Stimulated activated CD4-positive, alpha-beta T cell treated with anti-CD3 and anti-CD28 coated beads, Interleukin-4, amount 100 ng/mL, for 4 hours (primary cell): ENCODE measurements at places on chromosomes 16 and 17.

DNA sequence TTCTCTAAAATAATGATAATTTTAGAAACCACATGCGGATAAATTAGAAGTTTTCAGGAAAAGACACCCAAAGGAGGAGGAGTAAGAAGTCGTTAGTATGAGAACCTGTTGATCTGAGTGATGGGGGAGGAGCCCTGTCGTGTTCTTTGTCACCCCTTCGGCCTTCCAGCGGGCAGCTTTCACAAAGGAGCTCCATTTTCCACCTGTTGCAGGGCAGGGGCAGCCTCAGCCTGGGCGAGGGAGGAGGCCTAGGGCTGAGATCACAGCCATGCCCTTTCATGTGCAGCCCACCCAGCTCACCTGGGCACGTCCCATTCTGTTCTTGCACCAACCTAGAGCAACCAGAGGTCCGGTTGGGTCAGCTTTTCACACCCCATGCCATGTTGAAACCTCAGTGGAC, 5.3 kb downstream of the DUSP14 start:
- no peak for DNase-seq

DNA sequence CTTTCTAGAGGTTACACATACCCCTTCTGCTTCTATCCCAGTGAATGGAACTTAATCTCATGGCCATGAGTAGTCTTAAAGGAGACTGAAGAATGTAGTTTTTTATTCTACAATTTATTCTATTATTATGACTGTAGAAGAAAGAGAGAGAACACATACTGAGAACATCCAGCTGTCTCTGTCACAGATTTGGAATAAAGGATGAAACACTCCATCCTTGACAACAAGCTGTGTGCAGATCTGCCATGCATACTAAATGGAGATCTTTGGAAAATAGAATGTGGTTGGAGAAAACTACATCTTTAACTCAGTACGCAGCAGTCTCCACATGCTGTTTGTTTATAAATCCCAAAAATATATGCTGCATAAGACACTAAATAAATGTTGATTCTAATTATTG, 54.1 kb upstream of the NUDT7 start:
- DNase-seq: no peak

GRCh38 chr16:11084484-11084875, 140.1 kb downstream of the CLEC16A start:
- no peak for DNase-seq

DNA sequence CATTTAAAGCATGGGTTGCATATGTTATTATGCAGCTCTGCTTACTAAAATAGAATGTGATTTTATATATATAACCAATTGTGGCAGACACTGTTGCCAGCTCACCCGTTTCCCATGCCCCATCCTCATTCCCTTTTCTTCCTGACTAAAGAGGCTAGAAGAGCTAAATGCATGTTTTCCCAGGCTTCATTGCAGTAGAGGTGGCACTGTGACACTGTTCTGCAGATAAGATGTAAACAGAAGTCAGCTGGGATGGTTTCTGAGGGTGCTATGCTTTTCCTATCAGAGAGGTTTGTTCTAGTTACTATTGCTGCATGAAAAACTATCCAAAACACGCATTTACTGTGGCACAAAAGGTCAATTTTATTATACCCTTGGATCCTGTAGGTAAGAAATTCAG, 5.7 kb upstream of the TOB1 start:
- no peak for DNase-seq

- no peak for DNase-seq
Observed at GRCh38 chr16:46613352-46613751, 7.8 kb downstream of the SHCBP1 start.

DNA sequence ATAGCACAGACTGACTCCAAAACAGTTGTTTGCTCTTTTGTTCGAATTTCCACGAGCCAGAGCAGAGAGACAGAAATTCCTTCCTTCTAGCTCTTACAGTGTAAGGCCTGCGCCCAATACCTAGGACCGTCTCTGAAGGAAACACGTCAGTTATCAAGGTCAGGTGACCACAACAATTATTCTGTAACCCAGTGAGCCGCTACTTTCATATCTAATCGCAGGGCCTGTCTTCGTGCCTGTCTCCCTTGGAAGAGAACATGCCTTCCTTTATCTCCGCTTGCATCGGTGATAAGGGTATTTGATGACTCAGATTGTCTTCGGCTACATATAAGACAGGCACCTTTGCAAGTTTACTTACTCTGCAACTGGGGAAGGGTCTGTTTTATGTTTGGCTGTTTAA, 288.0 kb downstream of the MAF start:
- DNase-seq: no peak

DNA sequence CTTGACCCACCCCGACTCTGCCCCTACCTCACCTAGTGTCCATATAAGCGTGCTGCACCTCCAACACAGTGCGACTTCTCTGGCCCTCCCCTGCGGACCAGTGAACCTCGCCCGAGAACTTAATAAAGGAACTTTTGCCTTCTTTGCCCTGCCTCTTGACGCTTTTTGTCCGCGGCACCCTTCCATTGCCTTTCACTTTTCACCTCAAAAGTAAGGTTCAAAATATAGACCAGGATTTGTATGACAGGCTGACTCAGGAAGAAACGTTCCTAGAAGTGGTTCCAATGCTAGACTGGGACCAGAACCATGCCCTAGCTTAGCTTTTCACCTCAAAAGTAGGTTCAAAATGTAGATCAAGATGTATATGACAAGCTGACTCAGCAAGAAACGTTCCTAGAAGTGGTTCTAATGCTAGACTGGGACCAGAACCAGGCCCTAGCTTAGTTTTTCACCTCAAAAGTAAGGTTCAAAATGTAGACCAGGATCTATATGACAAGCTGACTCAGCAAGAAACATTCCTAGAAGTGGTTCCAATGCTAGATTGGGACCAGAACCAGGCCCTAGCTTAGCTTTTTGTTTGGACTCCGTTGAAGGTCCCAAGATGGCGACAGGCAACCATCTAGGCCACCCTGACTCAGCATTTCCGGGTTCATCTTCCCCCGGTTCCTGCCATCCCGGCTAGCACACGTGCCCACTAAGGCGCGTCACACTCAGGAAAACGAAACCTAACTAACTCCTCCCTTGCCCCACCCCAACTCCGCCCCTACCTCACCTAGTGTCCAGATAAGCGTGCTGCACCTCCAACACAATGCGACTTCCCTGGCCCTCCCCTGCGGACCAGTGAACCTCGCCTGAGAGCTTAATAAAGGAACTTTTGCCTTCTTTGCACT, 51.0 kb upstream of the TMEM97 start:
- no peak for DNase-seq

DNA sequence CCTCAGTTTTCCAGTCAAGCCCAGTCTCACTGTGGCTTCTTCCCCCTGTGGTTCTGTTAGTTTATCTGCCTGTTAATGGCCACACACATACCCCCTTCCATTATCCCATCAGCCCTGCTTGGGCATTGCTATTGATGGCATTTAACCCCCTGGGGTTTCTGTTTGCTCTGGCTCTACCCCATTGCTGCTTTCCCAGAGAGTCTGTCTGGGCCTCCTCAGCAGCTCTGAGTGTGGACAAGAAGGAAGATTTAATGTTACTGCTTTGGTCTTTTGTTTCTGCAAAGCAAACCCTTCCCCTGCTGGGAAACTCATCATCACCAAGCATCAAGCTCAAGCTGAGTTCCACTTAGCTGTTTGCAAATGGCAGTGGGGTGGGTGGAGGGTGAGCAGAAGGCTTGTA, 162.7 kb downstream of the CCT6B start:
- no peak for DNase-seq

DNA sequence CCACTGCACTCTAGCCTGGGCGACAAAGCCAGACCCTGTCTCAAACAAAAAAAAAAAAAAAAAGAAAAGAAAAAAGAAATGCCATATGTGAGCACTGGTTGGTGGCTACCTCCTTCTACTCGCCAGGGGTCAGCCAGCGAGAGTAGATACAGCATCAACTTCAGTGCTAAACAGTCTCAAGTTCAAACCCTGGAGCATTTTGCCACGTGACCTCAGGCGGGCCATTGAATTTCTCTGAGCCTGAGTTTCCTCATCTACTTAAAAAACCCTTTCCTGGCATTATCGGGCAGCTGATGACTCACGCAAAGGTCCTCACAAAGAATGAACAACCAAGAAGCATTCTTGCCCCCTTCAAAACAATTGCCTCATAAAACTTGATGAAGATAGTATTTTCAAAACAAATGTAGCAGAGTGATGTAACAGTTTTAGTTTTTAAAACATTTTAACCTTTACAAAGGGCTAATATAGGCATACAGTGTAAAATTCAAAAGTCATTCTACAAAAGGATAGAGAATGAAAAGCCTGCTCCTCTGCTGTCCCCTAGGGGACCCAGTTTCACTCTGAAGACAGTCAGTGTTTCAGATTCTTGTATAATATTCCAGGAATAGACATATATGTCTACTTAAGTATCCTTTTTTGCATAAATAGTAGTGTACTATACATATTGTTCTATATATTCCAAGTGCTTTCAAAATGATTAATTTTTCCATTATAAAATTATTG, 28.4 kb downstream of the DNAH2 start:
- DNase-seq: no peak

DNA sequence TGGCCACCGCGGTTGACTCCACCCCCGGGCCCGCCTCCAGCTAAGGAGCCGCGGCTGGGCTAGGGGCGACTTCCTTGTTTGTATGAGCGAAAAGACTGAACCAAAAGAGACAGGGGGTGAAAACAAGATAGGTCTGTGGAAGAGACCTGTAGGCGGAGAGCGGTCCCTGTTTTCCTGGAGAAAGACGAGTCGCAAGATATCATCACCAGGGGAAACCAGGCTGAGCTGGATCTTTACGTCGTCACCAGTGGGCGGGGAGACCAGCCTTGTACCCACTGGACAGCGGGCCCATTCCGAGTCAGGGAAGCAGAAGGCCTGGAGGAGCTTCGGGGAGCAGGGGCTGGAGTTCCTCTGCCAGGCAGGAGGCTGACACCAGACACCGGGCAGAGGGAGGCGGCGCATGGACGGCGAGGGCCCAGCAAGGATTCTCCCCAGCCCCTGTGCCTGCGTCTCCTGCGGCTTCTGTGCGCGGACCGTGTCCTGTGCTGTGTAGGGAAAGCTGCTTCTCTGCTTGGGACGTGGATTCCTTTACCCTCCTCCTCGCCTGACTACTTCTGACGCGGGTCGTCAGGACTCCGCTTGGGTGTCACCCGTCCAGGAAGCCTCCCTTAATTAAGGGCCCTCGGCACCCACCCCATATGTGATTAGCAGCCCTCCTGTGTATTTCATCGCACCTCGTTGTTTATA, 10.3 kb upstream of the ARL4D start:
- peak; percentile 86 for DNase-seq

DNA sequence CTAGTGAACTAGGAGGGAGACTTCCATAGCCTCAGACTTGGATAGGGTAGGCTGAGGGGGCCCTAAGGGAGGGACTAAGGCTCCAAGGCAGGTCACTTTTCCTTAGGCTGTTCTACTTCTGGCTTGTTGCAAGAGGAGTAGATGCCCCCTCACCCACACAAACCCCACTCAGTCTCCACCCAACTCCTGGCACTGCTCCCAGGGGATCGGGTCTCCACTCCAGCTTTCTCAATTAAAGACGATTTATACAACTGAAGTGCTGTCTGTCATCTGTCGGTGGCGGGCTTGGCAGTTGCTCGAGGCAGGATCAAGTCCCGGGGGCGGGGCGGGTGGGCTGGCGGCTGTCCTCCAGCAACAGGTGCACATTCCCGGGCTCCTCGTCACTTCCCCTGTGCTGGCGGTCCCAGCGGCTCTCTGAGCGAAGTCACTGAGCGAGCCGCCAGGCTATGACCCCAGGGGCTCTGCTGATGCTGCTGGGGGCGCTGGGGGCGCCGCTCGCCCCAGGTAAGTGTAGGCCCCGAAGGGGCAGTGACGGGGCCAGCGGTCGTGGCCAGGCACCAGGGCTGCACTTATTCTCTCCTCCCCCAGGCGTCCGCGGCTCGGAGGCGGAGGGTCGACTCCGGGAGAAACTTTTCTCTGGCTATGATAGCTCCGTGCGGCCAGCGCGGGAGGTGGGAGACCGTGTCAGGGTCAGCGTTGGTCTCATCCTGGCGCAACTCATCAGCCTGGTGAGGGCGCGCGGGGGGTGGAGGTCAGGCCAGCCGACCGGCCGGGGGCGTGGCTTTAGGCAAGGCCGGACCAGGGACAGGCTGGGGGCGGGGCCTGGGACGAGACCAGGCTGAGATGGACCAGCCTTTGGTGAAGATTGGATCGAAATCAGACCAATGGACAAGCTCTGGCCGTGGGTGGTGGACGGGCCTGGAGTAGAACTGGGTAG, at the start of gene CHRNB1:
Gene CHRNB1, plus strand, starts transcription at position 380 of the 937 bp plus-strand sequence. Its CDS starts 67 bp downstream, at position 447.
- DNase-seq: no peak

DNA sequence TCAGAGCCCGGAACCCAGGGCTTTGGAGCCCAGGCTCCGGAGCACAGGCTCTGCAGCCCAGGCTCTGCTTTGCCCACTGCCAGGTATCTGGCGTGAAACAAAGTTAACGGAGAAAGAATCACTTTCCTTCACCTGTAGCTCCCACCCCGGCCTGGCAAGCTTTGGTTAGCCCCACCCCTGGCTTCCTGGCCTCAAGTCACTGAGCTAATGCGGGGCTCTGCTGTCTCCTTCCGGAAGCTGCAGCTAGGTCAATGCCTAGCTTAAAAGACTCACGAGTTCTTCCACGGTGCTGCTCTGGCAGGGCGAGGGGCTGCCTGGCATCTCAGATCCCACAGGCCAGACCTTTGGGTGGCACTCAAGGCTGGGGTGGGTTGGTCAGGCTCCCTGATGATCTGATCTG, 21.1 kb upstream of the SPPL2C start:
- DNase-seq: no peak

- no peak for DNase-seq
Observed at GRCh38 chr16:57756424-57757325, 21.1 kb downstream of the KATNB1 start.

DNA sequence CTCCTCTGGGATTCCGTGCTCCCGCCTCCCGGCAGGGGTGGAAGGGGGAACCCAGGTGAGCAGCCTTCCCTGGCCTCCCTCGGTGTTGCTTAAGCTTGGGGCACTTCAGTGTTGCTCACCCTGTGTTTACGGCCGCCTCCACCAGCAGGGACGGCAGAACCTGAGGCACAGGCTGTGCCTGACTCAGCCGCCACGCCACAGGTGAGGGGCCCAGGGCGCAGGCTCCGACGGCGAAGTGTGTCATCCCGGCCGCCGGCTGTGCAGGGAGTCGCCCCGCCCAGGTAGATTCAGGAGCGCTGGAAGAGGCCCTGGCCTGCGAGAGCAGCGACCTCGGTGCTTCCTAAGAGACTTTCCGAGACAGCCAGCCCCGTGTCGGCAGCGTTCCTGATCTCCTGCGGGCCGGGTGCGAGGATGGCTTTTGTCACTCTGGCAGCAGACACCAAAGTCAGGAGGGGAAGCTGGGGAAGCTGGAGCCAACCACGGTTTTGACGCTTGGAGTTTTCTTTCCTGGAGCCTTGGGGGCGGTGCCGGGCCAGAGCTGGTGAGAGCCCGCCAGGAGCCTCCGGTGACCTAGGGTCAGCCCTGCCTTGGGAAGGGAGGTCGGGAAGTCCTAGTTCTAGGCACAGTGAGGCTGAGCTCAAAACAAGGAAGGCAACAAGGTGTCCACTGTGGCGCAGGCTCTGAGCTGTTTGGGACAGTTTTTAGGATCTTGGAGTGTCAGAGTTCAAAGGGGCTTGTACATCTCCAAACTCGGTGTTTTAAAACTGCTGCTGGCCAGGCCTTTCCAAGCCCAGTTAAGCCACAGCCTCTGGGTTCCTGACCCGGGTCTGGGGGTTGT, 2.1 kb downstream of the GSE1 start:
- peak; percentile 68 for DNase-seq
